SHP77 treated with DMSO at 0.1 percent for 48 hours (cell line): ENCODE measurements at places on chromosomes 1 and 21.

- DNase-seq = no peak
These were observed 11.4 kb upstream of the B3GALT5 start for GRCh38 chr21:39601187-39601928.

- no peak for DNase-seq
These were observed 19.8 kb downstream of the FAF1 start for GRCh38 chr1:50940291-50940690.

DNA sequence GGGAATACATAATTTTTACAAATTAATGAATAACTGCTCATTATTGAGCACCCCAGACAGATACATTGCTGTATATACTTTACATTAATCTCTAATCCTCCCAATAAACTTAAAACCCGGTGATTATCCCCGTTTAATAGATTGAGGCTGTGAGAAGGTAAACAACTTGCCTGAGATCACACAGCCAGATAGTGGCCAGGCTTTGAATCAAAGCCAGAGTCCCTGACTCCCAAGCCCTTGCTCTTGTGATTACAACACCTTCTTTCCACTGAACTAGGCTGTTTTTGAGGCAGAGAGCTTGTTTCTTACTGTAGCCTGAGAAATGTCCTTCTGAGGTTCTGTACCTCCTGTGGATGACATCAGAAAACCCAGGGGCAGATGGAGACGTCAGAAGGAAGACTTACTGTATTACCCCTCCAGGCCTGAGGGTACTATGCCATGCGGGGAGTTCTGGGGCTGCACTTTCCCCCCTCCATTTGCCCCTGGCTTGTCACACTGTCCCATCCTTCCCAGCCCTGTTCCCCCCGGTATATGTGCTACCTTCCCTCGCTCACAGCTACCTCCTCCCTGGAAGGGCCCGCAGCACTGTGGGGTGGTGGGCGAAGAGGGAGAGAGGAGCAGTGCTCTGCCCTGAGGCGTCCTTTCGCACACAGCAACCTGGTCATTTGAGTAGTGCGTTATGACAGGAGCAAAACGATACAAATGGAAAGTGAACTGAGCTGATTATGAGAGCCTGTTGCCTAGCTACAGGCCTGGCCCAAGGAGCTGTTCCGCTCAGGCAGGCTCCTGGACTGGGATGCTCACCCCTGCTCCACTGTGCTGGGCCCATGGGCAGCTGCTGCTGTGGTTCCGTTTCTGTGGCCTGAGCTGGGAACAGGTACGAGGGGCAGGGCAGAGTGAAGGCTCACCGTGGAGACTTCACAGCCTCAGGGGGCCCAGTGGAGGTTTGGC, 4.6 kb downstream of the KCNC4 start:
- no peak for DNase-seq

- no peak for DNase-seq
These were observed 326.7 kb upstream of the RGS18 start for GRCh38 chr1:191831572-191831971.

DNA sequence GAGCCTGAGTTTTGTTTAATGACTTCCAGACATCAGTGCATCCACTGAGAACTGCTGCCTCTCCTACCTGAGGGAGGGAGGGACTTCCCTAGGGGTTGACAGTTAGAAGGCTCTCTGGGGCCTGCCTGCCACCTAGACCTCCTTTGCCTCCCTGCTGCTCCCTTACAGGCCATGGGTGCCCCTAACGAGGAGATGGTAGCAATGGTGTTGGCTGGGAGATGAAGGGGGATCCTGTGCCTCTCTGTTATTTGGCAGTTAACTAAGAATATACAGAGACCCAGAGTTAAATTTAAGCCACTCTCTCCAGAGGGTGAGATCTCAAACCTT, 66.1 kb downstream of the UBE2U start:
- DNase-seq = no peak

DNA sequence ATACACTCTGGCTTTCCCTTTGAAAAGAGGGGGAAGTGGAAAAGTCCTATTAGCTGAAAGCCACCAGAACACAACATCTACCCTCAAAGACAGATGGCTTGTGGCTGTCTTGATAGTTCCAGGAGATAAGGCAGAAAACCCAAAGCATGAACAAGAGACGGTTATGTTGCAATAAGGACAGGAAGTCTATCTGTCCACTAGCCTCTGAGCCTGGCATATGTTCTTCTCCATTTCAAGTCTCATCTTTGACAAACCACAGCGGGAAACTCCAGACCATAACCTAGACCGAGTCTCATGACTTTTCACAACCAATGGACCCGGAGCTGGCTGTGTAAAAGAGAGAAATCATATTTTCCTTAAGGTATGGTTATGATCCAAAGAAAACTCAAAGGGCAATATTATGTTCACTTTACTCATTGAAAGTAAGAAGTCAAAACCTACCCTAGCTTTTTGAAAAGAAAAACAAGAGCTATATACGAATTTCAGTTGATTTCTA, 33.8 kb downstream of the DUSP10 start:
- DNase-seq = no peak

DNA sequence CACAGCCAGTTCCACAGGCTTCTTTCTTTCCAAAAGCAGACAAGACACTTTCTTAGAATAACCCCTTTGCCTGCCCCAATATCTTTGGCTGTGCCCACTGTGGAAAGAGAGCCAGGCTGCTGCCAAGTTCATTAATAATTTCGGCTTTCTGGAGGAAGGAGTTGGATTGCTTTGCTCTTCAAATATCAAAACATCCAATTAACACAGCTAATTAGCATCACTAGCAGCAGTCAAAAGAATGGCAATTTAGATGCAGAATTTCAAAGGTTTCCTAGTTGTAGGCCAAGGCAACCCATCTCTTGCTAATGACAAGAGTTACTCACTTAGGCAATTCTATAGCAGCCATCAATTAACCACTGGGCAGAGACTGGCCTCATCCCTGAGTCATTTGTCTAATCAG, 91.0 kb upstream of the SPATA6 start:
- DNase-seq = no peak

GRCh38 chr1:239722035-239722434, 335.7 kb downstream of the CHRM3 start:
- DNase-seq = no peak

GRCh38 chr1:230144010-230144614, 77.1 kb downstream of the GALNT2 start:
- DNase-seq = no peak

DNA sequence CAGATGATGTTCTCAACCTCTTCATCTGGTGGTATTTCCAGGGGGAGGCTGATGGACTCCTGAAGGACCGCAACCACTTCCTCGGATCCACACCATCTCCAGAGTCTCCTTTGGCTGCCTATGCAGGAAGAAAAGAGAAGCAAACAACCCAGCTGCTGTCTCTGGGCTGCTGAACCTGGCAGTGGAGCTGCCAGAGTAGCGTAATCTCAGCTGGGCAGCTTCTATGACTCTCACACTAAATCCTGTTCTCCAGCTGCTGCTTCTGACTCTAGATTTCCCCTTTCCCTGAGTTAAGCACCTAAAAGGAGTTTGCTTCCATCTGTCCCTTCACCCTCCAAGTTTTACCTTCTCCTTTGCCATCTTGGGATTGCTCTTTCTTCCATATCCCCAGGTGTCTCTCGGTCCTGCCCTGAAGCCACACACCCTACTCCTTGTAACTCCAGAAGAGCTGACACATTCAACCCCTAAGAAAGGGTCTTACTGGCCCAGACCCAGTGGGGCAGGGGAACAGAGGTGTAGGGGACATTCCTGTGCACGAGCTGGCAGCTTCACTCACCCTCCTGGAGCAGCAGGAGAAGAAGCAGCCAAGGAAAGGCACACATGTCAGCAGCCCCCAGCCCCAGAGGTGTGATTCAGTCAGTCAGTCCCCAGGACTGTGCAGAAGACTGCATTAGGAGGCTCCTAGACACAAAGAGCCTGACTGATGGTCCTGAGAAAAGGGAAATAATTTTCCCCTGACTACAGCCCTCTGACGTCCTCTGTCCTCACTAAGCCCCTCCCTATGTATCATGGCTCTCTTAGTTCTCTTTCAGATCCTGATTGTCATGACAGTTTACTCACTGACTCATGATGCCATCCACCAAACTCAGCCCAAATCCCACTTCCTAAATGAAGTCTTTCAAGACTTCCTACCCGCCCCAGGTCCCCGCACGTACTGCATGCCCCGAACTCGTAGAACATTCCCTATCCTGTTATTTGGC, at the start of gene SLAMF9:
Gene SLAMF9, minus strand, starts transcription at position 702 of the 980 bp plus-strand sequence. Its CDS starts 100 bp downstream, at position 602.
- no peak for DNase-seq

GRCh38 chr21:38725196-38726157, 80.3 kb upstream of the ETS2 start:
- DNase-seq = no peak

DNA sequence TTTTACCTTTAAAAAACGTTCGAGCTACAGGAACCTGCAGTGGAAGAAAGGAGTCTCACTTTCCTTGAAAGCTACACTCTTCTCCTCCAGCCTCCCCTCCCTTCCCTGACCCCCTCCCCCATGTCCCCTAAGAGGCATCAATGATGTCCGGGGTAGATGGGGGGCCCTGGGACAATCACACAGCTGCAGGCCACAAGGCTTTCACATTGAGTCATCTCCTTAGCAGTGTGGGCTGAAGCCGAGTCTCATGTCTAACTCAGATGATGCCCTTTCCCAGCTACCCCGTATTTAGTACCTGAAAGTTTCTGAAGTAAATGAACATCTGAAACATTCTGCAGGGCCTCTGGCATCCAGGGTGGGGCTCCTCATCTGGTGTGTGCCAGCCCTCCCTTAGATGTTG, 6.3 kb upstream of the GPR25 start:
- DNase-seq = no peak

DNA sequence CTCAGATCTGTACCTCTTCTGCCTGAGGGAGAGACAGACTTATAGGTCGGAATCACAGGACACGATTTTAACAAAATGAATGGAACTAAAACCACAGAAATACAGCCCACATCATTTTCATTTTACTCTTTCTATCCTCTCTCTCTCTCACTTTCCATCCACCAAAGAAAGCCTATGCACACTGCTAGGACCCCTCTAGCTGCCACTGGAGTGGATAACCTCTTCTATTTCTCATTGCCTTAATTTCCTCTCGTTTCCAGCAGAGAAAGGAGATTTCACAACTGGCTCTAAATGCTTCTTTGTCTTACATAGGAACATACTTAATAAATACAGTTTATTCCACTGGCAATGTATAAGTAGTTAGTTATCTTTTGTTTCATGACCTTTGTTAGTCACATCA, 867.8 kb upstream of the ADGRL4 start:
- no peak for DNase-seq

GRCh38 chr1:94920061-94920460, 6.8 kb downstream of the CNN3 start:
- no peak for DNase-seq

DNA sequence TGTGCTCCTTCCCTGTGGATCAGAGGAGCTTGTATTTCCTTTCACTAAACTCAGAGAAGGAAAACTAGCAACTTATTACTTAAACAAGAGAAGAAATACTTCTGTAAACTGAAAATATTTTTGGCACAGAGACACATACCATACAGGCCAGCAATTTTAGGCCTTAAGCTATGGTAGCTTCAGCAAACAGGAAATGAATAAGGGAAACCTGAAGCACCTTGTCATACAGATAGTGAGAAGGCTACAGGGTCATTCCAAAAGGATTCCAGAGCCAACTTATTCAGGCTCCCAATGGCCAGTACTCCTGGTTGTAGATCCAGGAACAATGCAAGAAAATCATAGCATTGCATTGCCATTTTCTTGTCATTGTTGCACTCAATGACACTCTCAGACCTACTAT, 9.1 kb upstream of the KYAT3 start:
- no peak for DNase-seq

- no peak for DNase-seq
These were observed at the start of gene AKT3 for GRCh38 chr1:243850202-243850451. Gene AKT3 (minus strand): TSS chr1:243850243. CDS start chr1:243843170, 7,073 bp downstream.

GRCh38 chr21:28767523-28767922, 225.2 kb downstream of the LTN1 start:
- DNase-seq = no peak

GRCh38 chr1:180248176-180248575, 18.1 kb downstream of the LHX4 start:
- DNase-seq = no peak

DNA sequence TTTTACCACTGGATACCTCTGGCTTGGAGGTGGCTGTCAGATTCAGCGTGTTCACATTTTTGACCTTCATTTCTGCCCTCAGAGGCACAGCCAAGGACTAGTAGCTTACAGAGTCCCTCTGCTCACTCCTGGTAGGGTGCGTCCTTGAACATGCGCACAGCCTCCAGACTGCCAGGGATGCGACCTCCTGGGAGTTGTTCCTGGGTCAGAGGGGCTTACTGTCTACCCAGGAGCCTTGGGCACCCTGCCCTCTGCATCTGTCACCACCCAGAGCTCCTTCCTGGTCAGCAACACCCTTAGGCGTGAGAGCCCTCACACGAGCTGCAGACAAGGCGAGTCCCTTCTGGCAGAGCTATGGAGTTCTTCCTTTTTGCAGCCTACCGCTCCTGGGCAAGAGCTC, 1.7 kb downstream of the SLX9 start:
- no peak for DNase-seq

- no peak for DNase-seq
These were observed 15.7 kb upstream of the DMRTA2 start for GRCh38 chr1:50438945-50439344.

DNA sequence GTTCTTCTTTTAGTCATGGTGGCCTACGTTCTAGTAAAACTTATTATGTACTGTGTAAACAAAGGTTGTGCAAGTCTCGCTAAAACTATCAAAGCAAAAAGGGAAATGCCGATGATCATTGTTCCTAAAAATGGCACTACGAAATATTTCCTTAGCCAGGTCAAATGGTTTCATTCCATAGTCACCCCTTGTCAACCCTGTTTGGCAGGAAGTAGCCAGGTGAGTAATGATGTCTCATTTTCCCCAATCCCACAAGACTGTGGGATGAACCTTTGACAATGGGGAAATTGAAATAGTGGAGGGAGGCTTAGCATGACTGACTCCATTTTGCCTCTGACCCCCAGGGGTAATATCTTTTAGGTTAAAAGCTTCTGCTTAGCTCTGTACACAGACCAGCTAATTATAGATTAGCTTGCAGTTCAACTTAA, 5.6 kb upstream of the REN start:
- DNase-seq = no peak

DNA sequence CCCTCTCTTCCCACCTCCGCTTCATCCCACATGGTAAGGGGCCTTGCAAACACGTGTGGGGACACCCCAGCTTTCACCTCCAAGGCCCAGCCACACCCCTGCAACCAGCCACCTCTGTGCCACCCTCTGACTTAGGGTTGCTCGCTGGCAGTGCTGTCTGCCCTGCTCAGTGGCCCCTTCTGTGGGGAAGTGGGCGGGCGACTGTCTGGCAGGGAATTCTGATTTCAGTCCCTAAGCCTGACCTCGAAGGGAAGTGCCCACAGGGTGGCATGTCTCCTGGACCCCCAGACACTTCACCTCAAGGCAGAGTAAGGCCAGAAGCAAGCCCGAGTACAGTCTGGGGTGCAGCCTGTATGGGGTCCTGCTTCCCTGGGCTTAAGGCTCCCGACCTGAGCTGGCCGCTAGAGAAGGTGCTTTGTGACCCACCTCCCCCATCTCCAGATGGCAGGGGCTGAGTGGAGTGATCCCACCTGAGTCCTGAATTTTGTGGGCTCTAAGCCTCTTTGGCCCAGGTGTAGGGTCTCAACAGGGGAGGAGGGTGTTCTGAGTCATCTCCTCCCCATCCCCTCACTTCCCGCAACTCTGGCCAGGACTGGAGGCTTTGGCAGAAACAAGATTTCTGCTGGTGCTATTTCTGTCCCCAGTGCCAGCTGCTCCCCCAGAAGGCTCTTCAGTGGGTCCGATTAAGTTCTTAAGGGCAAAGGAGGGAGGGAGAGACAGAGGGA, 7.0 kb downstream of the RD3 start:
- DNase-seq = no peak

GRCh38 chr1:200739702-200740570, 1.2 kb downstream of the CAMSAP2 start:
- DNase-seq = no peak

GRCh38 chr1:75587692-75588091, 23.2 kb downstream of the SLC44A5 start:
- no peak for DNase-seq
